ENCODE measurements at places on chromosomes 7 and 10.

- no peak for DNase-seq
Measured at GRCh38 chr7:42745357-42746059, 166.4 kb downstream of the C7orf25 start.

GRCh38 chr7:79668292-79668691, 214.8 kb upstream of the MAGI2 start:
- DNase-seq, result no peak

- no peak for DNase-seq
Measured at GRCh38 chr7:24057243-24057642, 226.7 kb upstream of the NPY start.

DNA sequence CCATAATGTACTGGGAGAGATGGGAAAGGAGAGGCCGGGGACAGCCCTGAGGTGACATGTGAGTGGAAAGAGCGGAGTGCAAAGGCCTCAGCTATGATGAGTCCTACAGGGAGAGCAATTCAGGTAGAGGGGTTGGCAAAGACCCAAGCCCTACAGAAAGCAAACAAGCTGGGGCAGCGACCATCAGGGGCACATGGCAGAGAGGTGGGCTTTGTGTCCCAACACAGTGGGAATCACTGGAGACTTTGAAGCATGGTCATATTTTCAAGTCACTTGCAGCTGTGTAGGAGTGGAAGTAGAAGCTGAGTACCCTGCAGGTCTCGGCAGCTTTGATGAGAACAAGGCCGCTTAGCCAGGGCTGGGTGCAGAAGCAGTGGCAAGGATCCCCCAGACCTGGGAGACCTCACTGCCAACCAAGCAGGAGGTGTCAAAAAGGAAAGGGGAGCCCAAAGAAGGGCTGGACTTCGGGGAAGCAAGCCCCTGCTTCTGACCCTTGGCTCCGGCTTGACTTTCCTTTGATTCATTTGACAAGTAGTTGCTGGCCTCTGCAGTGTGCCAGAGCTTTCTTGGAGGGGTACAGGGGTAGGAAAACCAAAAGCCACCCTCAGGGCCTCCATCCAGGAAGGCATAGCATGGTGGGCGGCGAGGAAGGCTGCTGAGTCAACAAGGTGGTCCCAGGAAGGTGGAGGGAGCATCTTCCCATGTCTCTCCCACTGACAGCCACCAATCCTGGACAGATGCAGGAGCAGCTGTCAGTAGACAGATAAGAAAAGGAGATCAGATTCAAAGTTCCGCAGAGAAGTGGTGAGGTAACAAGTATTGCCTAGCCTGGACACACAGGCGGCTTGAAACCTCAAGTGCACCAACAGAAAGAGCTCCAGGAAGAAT, 1.9 kb upstream of the PGAM2 start:
- no peak for DNase-seq

GRCh38 chr10:78378192-78378591, 344.5 kb downstream of the RPS24 start:
- DNase-seq, result no peak

- DNase-seq, result no peak
Measured at GRCh38 chr7:108045154-108045553, 42.2 kb upstream of the LAMB1 start.

GRCh38 chr7:155698633-155699032, 54.2 kb downstream of the RBM33 start:
- no peak for DNase-seq

DNA sequence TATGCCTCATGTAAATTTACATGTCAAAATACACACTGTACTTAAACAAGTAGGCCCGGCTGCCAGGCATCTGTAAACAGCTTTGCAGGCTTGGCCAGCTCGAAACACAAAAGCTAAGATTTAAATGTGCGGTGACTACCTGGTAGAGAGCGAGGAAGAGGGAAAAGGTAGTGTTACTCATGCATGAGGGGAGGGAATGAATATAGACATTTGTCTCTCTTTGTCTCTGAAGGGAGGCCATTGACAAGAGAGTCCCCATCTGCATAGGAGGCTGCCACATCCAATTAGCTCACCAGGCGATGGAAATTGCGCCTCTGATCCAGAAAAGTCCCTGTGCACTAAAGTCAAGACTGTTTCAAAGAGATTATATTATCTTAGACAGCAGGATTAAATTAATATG, 535.8 kb downstream of the PTPRN2 start:
- no peak for DNase-seq

- no peak for DNase-seq
Measured at GRCh38 chr10:112811741-112812551, 138.1 kb upstream of the TCF7L2 start.

GRCh38 chr10:15266117-15266516, 97.6 kb upstream of the NMT2 start:
- no peak for DNase-seq

DNA sequence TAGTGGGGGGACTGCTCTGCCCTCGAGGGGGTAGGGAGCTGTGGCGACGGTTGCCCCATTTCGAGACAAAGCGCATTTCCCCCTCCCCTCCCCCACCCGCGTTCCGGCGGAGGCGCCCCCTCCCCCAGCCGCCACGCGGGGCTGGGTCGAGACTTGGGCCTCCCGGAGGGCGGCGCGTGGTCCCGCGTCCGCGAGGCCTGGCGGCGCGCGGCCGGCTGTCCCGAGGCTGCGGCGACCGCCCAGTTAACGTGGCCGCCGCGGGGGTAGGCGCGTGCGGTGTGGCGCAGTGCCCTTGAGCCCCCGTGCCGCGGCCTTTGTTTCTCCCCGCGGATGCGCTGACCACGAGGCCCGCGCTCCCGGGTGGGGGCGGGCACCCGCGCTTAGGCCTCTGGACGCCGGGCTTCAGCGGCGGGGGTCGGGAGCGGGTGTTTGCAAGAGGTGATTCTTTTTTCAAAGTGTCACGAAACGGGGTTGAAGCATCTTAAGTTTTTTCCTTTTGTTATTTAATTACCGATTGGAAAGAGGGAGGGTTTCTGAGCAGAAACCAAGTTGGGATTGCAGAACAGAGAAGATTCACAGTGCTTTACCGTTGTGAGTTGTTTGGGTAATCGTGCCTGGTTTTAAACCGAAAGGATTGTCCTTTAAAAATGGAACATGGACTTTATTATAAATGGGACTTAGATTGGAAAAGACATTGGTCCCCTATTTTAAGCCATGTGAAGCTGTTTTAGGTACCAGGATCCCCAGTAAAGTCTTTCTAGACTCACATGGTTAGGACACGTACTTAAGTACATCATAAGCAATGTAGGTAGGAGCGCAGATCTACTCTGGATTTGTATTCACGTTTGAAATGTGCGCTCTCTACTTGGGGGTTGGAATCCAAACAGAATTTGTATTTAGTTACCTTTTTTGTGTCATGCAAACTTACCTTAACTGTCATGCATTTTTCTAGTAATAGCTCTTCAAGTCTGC, 760 bp downstream of the CBX3 start:
- DNase-seq, result peak; percentile 23

- no peak for DNase-seq
Measured at GRCh38 chr7:2452074-2452507, 24.1 kb downstream of the GRIFIN start.

DNA sequence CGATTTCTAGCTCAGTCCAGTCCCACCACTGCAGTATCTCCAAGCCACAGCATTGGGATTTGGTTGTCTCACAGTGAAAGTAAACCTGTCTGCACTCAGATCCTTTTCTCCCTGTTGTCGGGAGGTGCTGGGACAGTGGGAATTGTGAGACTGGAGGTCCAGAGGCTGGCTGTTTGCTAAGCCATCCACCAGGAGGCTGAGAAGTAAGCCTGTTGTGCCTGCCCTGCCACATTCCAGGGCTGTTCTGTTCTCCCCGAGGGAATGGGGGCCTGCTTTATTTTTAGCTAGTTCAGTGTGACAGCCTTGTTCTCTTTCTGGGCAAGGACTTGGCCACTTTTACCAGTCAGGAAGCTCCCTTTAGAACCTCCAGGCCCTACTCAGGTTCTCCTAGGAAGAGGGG, 54.9 kb downstream of the HK1 start:
- no peak for DNase-seq

GRCh38 chr10:117439243-117439912, 64.1 kb upstream of the PDZD8 start:
- no peak for DNase-seq

DNA sequence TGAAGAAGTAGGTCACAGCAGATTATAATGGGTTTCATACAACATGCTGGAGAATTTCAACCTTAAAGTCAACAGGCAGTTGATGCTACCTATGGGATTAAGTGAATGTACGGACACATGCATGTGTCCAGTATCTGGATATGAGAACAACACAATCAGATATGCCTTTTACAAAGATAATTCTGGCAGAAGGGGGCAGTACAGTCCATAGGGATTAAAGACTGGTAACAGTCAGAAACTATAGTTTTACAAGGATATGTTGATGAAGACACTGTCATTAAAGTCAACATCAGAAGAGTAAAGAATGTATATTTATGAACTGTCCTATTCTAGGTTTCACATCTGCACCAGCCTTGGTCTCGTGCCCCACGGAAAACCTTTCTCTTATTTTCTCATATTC, 41.5 kb downstream of the ANKMY2 start:
- no peak for DNase-seq

GRCh38 chr7:28782362-28782761, 175.8 kb downstream of the TRIL start:
- no peak for DNase-seq

DNA sequence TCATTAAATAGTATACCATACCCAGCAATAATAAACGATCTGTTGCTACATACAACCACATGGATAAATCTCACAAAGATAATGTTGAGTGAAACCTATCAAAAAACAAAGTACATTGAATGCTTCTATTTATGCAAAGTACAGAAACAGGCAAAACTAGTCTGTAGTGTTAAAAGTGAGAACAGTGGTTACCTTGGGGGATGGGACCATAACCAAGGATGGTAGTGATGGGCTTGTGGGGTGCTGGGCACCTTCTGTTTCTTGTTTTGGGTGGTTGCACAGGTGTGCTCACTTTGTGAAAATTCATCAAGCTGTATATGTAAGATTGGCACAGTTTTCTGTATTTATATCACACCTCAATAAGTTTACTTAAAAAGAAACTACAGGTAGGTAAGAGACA, 105.7 kb downstream of the ATE1 start:
- DNase-seq, result no peak

GRCh38 chr10:75297021-75297599, 61.4 kb upstream of the COMTD1 start:
- no peak for DNase-seq

DNA sequence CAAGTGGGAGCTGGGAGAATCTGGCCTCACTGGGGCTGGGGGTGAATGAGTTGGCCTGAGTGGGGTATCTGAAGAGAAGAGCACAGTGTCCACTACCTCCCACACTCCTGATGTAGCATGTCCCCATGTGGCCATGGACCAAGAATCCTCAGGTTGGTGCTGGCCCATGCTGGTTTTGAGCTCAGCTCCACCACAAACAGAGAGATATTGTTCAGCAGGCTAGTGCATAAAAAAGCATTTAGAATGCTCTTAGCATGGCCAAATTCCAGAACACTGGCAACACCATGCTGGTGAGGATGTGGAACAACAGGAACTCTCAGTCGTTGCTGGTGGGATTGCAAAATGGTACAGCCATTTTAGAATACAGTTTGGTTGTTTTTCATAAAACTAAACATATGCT, 61.4 kb downstream of the FRMPD2 start:
- DNase-seq, result no peak

GRCh38 chr10:72243822-72244437, 27.9 kb upstream of the ASCC1 start:
- DNase-seq, result no peak

DNA sequence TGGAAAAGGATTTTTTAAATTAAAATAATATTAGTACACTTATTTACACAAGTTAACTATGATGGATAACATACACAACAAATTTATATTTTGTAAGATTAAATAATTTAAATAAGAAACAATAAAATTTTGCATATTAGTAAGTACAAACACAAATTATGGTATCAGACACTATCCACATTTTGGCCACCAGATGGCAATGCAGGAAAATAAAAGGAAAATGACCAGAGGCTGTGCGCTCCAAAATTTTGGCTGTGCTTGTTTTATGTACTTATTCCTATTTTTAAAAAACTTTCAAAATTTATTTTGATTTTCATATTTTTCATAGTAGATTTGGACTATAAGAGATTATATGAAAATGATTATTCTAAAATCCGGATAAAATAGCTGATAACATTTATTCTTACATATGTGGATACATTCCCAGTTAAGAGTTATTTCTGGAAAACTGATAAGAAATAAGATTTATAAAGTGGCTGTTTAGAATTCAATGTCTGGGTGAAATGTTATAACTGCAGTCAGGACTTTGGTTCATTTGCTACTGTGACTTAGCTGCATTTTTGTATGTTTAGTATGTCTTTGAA, 274.7 kb upstream of the HGF start:
- no peak for DNase-seq

- DNase-seq, result no peak
Measured at GRCh38 chr7:153022475-153023193, 263.1 kb downstream of the ACTR3B start.

GRCh38 chr7:35379481-35379880, 125.6 kb upstream of the TBX20 start:
- DNase-seq, result no peak

- DNase-seq, result no peak
Measured at GRCh38 chr7:55177589-55178261, 158.9 kb downstream of the EGFR start.

GRCh38 chr10:27908231-27908630, 90.6 kb downstream of the ODAD2 start:
- DNase-seq, result no peak

DNA sequence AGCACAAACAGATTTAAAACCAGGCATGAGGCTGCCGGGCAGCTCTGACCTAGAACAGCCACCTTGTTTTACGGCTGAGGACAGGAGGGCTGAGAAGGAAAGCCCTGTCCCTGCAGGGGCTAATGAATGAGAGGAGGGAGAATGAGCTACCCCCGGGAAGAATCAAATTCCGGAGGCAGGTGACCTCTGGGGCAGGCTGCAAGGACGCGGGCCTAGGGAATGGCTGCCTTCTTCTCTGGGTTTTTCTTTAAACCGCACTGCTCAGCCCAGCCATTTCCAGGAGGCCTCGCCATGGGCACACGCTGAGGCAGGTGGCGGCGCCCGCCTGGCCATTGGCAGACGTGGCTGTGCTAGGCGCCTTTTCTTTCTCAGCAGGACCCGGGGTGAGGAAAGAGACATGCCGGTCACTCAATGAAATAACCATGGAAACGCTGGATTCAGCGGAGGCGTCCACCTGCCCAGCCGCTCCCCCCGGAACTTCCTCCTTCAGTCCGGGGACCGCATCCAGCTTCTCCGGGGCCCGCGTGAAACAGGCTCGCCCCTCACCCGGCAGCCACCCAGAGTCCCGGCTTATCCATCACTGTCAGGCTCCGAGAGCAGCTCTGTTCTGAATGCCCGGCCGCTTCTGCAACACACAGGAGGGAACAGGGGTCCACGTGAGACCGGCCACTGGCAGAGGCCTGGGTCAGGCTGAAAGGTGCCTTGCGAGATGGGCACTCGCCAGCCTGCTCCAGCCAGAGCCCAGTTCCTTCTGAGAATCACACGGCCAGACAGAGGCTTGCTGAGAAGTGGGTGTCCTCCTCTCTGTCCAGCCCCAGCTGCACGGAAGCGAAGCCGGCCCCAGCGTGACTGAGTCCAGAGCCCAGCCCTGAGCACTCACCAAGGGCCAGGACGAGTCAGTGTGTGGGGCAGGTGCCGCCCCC, 82.1 kb downstream of the PDGFA start:
- no peak for DNase-seq

- no peak for DNase-seq
Measured at GRCh38 chr10:121662945-121663917, 65.0 kb upstream of the FGFR2 start.

GRCh38 chr10:109894516-109894915, 28.8 kb downstream of the XPNPEP1 start:
- DNase-seq, result no peak

- DNase-seq, result no peak
Measured at GRCh38 chr10:66931949-66932343, 6.1 kb downstream of the LRRTM3 start.

GRCh38 chr7:28360739-28361138, 51.6 kb upstream of the CREB5 start:
- no peak for DNase-seq

Data from stimulated activated CD8-positive, alpha-beta memory T cell treated with anti-CD3 and anti-CD28 coated beads, Interleukin-7, amount 100 ng/mL, for 24 hours (primary cell).